ENCODE measurements at places on chromosomes 2 and 18.

DNA sequence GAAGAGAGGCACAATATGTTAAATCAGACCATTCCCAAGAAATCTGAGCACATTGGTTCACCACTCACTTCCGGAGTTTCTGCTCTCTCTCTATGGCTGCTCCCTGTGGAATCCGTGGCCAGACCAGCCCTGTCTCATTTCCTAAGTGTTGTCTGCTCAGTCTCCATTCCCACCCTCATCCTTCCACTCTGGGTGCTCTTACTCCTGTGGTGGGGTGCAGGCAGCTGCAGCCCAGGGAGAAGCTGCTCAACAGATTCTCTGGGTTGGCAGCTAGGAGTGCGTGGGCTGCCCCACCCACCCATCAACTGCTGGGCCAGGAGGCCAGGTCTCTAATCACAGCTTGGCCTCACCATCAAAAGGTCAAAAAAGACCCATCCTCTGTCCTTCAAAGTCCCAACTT lies 98.3 kb downstream of the ARL4C start:
- no peak for DNase-seq

GRCh38 chr18:44502790-44503189 lies 177.9 kb upstream of the SETBP1 start:
- no peak for DNase-seq

- no peak for DNase-seq
Measured at GRCh38 chr2:75090770-75091515, 108.4 kb downstream of the TACR1 start.

DNA sequence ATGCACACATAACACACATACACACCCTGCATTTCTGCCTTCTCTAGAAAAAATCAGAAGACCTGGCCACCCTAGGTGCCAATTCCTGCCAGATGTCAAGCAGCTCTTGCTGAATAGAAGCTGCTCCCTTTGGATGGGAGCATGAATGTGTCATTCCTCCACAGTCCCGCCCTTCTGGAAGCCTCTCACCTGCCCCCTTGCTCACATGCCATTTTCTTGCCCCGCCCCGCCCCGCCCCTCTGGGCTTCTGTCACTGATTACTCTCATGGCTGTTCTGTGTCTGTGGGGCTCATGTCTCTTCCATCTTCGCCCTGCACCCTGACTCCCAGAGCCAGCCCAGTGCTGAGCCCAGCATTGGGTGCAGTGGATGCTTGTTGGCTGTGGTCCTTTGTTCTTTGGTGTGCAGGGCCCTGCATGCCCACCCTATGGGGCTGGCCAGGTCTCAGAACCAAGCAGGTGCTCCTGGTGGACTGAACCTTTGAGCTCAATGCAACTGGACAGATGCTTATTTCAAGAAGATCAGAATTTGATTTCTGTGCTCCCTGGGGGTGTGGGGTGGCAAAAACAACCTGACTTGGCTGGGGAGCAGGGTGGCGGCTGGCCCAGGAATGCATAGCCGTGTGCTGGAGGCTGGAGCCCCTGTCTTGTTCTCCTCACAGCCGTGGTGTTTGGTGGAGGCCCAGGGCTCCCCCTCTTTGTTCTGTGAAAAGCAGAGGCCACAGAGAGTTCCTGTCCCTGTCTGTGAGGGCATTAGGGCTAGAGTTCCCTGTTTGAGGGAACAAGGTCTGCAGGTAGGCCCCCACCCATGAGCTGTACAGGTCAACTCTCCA lies 140.6 kb upstream of the GLI2 start:
- no peak for DNase-seq

- no peak for DNase-seq
Measured at GRCh38 chr2:174716785-174717184, 47.5 kb downstream of the CHRNA1 start.

DNA sequence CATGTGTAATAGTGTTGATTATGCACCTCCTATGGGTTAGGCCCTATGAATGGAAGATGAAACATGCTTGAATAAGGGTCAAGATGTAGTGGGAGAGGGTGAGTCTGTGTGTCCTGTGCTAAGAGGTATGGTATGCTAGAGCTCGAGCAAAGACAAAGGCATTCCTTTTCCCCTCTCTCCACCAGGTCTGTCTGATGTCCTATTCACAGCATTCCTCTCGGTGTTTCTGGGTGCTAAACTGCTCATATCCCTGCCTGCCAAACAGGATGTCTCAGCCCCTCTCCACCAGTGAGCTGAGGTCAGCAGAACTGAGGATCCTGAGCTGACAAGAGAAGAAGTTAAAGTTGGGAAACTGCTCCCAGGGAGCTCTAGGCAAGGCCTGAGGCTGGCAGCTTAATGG lies 344.9 kb downstream of the TSN start:
- no peak for DNase-seq

- DNase-seq: peak; percentile 94
Measured at GRCh38 chr2:60422826-60423483, 130.5 kb downstream of the BCL11A start.

DNA sequence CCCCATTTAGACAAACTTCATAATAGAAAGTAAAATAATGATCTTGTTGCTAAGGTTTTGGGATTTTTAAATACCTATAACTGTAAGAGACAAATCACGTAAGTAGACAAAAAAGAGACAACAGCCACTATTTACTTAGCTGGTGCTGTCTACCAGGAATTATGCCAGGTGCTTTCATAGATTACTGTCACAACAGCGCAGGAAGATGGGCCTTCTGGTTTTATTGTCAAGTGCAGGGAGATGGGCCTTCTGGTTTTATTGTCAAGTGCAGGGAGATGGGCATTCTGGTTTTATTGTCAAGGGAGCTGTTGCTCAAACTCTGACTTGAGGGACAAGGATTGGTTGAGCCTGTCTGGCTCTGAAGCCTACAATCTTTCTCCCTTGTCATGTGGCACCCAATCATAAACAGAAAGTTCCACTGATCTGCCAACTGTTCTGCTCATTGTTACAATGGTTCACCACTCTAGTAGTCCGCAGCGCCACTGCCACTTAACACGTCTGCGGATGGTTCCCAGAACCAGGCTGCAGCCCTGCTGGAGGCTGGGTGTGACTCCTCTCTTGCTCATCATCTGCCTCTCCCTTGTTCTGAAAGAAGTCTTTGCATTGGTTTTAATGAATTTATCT lies 95.0 kb downstream of the RNF144A start:
- DNase-seq: no peak

GRCh38 chr2:178827739-178828485 lies 20.7 kb upstream of the TTN start:
- DNase-seq: no peak

DNA sequence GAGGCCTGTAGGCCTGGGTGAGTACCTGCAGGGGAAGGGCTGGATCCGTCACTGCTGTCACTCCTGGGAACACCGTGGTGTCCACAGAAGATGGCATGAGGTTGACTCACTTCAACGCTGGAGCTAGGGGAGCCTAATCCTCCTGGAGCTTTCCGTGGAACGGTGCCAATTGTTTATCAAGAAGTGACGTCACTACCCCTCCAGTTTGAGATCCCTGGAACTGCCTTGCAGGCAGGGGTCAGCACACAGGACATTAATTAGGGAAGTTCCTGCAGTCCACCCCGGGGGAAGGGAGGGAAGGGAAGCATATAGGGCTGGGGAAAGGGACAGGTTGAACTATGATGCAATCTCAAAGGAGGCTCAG lies 408.6 kb downstream of the GALR1 start:
- DNase-seq: no peak

DNA sequence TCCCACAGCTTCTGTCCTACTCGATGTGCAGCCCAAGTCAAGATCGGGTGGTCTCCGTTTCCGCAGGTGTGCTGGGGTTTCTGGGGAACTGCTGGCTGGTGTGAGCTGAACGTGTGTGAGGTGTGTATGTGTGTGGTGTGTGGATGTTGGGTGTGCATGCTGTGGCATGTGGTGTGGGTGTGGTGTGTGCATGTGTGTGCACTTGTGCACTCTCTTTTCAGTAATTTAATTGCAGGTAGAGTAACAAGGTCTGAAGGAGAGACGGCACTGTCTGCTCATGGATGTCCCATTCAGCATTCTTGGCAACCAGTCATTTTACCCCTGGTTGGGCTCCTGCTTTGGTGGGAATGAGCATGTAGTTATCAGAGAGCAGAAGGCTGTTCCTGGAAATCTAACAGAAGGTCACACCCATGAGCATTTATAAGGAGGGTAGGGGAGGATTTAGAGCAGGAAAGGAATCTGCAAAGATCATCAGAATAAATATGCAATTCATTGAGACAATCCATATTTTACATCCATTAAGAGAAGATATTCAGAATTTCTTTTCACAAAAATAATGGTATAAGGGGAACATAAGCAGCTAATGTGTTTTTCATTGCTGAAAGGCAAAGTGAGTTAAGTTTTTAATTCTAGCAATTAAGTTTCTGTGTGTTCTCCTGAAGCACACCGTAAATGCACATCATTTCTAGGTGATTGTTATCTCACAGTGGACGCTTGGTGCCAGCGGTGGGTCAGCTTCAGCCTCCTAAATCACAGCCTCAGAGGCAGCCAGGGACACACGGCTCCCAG lies 60.7 kb downstream of the ADI1 start:
- DNase-seq: no peak

DNA sequence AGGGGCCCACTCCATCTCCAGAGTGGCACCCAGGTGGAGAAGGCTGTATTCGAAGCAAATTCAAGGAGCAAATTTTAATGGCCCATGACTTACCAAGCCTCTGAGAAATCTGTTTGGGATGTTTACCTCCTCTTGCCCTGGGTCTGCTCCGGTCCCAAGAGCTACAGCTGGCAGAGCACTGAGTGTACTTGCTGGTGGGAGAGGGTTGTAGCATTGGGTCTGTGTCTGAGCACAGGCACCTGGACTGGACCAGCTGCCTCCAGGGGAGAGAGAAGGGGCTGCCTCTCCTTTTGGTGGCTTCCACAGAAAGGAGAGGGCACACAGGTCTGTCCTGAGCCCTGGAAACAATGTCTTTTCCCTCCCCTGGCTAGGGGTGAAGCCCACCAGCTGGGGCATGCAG lies 9.8 kb downstream of the EN1 start:
- DNase-seq: no peak

- DNase-seq: no peak
Measured at GRCh38 chr2:44562737-44563136, 201.0 kb downstream of the CAMKMT start.

GRCh38 chr2:68925295-68925896 lies 27.3 kb downstream of the GKN2 start:
- DNase-seq: peak; percentile 60

DNA sequence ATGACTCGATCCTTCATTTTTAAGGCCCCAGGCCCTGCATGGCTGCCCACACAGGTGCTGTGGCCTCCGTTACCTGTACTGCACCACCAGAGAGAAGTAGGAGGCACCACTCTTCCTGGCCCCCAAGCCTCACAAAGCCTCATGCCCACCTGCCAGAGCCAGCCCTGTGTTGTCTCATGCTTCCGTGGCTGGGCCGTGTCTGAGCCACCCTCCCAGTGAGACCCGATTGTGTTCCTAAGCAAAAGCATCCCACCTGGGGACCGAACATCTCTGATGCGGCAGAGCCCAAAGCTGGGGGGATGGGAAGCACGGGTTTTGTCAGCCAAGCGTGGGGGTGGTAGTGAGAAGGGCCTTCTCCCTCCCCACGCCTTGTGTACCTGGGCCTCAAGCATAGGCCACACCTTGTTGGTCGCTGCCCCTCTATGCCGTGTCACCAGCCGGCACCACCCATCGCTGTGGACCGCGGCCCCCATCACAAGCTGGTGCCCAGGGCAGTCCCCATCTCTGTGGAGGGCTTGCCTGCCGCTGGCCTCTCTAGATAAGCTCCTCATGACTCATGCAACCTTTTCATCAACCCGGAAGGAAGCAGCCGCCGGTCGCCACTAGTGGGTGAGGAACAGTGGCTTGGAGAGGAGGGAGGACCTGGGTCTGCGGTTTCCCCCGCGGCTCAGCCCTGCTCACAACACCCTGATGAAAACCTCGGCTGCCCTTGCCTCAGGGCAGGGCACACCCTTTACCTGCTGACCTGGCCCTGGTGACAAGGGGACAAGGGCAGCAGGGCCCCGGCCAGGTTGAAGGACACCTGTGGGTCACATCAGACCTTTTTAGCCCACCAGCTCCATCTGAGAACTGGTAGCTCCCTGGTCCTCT lies 2.7 kb upstream of the RNPEPL1 start:
- DNase-seq: peak; percentile 72

GRCh38 chr2:59737299-59737698 lies 816.2 kb downstream of the BCL11A start:
- DNase-seq: no peak

GRCh38 chr2:240655931-240656886 lies 26.5 kb downstream of the AQP12B start:
- no peak for DNase-seq

DNA sequence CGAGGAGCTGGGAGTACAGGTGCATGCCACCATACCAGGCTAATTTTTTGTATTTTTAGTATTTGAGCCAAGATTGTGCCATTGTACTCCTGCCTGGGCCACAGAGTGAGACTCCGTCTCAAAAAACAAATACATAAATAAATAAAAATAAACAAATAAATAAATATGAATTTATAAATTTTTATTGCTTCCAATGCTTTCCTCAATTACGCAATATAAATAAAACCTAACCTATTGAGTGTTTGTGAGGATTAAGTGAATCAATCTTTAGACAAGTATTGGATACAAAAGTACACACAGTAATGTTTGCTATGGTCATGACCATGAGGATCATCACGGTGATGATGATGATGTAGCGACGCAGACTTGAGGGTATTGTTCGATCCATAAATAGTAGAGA lies 257.4 kb downstream of the ASXL3 start:
- no peak for DNase-seq

DNA sequence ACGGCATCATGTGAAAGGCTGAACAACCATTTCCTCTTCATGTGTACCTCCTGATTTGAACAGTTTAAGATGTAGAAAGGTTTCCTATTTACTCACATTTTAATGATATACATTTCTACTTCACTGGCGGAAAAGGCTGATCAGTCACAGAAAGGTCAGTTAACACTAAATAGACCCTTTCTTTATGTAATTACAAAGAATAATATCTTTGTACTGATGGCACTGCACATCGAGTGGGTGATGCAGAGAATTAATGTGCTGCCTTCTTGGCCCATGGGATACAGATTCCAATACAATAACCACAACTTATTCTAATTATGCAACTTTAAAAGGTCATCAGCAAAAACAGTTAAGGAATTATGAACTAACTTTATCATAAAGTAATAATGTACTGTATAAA lies 328.5 kb upstream of the KLHL14 start:
- no peak for DNase-seq

DNA sequence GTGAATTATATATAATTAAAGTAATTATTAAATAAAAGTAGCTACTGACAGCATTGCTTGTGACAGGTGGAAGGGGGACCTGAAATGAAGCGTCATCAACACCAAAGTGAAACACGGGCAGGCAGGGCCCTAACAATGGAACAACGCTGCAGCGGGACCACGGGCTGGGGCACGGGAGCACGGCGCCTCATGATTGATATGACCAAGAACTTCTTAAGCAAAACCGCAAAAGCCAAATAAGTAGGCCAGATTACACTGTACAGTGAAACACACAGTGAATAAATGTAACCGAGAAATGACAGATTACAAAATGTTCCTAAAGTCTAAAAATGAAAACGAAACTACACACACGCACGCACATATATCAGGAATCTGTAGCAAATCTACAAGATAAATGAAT lies 81.4 kb downstream of the SNTG2 start:
- DNase-seq: no peak
